AG04449 (cell line): ENCODE measurements at places on chromosomes 13 and 19.

DNA sequence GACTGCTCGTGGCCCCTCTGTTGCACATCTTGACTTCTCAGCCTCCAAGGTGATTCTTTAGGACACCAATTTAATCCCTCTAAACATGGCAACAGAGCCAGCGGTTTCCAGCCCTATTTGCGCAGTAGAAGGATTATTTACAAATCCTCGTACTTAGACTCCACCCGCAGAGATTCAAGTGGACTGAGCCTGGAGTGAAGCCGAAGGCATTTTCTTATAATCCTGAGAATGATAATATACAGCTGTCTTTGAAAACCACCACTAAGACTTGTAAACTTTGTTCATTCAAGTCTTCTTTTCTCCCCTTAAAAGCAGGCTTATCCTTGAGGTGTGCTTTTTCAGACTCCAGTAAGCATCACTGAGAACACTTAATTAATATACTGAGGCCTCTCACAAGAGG lies 4.8 kb upstream of the DPRX start:
- no peak for DNase-seq

DNA sequence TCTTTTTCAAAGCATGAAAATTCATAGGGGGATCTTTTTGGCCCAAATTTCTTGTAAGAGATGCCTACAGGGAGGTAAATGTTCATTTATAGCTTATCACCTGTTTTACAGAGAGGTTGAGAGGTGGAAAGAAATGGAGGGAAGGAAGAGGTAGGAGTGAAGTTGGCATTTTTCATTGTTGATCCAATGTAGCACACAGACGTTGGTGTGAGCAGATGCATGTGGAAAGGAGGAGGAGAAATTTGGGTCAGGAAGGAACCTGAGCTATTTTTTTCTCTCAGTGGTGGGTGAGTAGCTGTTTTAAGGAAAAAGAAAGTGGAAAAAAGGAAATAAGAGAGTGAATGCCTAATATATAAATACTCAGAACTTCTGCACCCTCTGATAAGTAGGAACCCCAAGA lies 9.9 kb upstream of the SMIM17 start:
- DNase-seq, result no peak

- no peak for DNase-seq
These were observed 116.6 kb upstream of the SPACA7 start for GRCh38 chr13:112259511-112259910.

GRCh38 chr19:2280633-2281264 lies 1.2 kb downstream of the PEAK3 start:
- no peak for DNase-seq

DNA sequence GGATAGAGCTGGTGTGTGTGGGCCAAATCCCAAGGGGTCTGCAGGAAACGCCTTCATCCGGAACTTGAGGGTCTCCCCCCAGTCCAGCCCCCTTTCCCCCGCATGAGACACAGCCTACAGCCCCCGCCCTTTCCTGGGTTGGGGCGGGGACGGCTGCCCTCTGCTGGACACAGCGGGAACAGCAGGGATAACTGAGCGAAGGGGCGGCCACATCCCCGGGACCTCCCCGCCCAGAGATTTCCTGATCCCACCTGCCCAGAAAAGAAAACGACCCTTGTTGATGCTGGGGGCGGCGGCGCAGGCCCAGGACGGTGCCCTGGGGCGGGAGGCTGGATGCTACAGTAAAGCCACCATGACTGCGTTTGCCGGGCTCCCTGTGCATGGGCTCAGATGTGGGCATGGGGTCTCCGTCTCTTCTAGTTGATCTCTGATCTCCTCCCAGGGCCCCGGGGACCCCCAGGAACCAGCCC lies 14.2 kb downstream of the ONECUT3 start:
- DNase-seq, result no peak
